Right lobe of liver (tissue), 6 donors: ENCODE measurements at places on chromosomes 4 and X.

GRCh38 chrX:16903274-16904022, 33.3 kb upstream of the RBBP7 start:
- no peak for DNase-seq
- no peaks in the 10 kb centered on the region for H3K4me1 ChIP-seq
- no peaks in the 10 kb centered on the region for H3K27me3 ChIP-seq

DNA sequence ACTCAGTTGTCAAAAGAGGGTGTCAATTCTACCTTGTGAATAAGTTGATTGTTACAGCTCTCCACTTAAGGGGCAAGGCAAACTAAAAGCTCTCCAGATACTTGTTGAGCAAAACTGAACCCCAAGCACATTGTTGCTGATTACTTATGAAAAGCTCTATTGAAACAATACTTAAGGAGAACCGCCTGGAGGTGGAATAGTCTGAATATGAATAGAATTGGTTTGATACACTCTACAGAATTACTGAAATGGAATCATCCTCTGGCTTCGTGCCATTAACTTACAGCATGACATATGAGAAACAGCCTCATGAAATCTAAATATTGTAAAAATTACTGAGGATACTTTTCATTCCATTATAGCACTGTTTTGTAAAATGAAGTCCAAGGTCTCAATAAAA, 127.0 kb upstream of the SH3RF1 start:
- no peak for DNase-seq
- no peaks in the 10 kb centered on the region for H3K36me3 ChIP-seq
- no peaks in the 10 kb centered on the region for H3K4me1 ChIP-seq
- no peak overlapping the region for H3K27ac ChIP-seq
- no peak overlapping the region for H3K4me3 ChIP-seq
- H3K27me3 ChIP-seq, result no peaks in the 10 kb centered on the region

DNA sequence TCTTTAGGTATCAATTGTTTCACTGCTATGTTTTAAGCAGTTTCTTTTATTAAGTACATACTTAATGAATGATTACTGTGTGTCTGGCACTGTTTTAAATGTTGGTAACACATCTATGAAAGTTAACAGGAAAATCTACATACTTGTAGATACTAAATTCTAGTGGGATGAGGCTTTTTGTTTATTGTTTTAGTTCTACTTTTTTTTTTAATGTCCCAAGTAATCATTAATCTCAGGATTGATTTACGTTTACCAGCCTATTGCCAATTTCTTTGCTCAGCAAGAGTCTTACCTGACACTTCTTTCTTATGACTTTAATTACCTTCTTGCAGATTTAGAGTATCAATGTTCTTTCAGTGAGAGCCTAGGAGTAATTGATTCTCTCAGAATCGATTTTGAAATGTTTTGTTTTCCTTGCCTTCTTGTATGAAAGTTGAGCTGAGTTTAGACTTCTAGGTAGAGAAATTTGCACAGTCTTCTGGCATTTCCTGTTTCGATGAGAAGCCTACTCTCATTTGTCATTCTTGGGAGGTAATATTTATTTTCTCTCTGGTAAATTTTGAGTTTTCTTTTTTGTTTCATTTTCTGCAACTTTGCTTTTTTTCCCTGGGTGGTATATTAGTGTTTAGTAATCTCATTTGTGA, 235.2 kb upstream of the ANKRD50 start:
- no peak for DNase-seq
- H3K27me3 ChIP-seq, result no peaks in the 10 kb centered on the region
- H3K27ac ChIP-seq, result no peak overlapping the region
- H3K4me1 ChIP-seq, result no peaks in the 10 kb centered on the region

DNA sequence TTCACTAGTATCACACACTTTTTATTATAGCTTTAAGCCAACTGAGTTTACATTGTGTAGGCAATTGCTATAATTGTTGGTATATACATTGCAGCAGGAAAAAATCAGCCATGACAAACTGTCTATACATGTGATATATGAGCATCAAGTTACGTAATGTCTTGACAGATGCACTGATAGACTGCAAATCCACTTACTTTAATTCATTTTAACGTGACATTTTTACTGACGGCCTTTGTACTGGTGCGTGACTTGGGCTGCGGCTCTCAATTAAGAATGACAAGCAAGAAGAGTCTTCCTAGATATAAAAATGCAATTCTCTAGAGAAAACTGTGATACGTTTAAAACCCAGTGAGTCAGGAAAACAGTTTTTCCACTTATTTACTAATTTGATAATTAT, 143.8 kb downstream of the ACTRT1 start:
- no peaks in the 10 kb centered on the region for H3K4me1 ChIP-seq
- no peak for DNase-seq
- no peaks in the 10 kb centered on the region for H3K27me3 ChIP-seq
- H3K4me3 ChIP-seq, result no peak overlapping the region
- H3K36me3 ChIP-seq, result no peaks in the 10 kb centered on the region

DNA sequence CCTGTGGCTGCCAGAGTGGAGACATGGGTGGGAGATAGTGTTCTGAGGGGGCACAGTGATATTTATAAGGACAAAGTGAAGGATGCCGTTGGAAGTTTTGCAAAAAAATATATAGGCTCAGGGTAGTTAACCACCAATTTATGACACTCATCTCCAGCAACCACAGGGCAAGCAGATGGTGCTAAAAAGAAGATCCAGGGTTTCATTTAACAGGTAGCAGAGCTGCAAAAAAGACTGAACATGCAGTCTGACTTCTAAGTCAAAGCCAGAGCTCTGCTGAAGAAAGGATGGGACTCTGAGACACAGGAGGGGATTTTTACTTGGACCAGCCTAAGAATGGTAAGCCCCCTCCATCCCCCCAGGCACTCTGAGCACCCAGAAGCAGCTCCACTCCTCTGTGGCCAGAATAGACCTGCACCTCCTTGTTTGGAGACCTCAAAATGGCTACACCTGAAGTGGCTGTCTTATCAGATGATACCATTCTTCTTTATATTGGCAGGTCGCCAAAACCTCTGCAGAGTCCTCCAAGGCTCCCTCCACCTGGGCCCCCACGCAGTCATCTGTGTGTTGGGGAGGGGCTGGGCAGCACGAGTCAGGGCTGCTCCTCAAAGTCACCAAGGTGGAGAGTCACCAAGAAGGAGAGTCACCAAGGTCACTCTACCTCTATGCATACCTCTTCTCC, 161.4 kb upstream of the FAM9B start:
- H3K4me3 ChIP-seq, result no peak overlapping the region
- DNase-seq, result no peak
- H3K27ac ChIP-seq, result no peak overlapping the region
- no peaks in the 10 kb centered on the region for H3K27me3 ChIP-seq

DNA sequence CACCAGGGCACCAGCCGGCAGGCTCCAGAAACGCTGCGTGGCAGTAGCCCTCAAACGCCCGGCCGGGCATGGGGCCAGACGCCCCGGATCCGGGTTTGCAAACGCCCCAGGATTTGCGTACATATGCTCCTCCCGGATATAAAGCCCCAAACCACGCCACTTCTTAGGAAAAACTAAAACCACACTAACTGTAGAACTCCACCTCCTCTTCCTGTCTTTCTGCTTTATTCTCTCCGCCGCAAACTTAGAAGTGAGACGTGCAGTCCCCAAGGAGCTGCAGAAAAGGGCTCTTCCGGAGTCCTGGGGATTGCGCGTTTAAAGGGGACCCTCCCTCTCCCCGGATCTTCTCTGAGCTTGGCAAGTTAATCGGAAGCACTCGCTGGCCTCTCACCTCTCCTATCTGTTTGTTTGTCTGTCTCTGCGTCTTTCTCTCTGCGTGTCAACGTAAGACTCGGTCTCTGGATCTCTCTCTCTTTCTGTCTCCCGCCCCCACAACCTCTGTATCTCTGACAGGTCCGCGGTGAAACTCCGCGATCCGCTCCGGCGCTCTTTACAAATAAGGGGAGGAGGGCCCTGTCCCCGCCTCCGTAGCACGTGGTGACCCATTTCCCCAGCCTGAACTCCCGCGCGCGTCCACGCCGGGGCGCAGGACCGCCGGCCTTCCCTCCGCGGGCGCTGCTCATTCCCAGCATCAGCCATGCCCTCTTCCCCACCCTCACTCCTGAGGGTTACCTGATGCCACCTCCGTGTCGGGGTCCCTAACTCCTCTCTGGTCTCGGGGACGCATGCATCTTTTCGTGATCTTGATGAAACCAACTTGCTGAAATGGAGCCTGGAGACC, at the start of gene SLC39A8:
Gene SLC39A8, minus strand, starts transcription at position 529 of the 841 bp plus-strand sequence. CDS start 820 bp downstream, outside the sequence.
- H3K36me3 ChIP-seq, result no peaks in the 10 kb centered on the region
- peak; percentile 95 for DNase-seq
- H3K4me3 ChIP-seq, result peak within 1 kb of the TSS; percentile 59
- H3K27me3 ChIP-seq, result no peaks in the 10 kb centered on the region

- H3K27me3 ChIP-seq, result no peaks in the 10 kb centered on the region
- no peak overlapping the region for H3K27ac ChIP-seq
- no peaks in the 10 kb centered on the region for H3K36me3 ChIP-seq
- DNase-seq, result no peak
These were observed 82.8 kb upstream of the CTSO start for GRCh38 chr4:156036496-156036895.

DNA sequence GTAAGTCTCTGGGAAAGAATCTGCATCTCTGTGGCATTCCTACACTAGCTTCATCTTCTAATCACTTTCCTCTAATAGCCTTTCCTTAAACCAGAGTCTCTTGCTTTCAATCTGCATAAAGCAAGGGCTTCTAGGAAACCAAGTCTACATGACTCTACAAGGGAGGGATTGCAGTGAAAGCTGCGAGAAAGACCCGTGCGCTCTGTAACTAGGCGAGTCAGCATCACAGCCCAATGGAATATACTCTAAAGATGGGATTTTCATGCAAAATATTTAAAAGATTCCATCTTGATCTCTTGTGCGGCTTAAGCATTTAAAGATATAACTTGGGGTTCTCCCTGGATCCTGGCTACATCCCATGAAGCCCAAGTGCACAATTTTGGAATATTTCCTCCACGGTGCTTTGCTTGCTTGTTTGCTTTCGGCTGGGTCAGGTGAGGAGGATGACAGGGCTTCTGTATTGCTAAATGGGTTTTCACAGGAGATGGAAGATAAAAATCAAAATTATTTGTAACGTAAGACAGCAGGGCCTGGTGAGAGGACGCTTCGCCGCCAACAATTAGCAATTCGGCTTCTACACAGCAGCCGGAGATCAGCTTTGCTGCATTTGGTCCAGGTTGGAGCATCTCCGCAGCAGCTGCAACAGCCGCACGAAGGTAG, 687 bp upstream of the GRIA2 start:
- H3K27me3 ChIP-seq, result peaks cover 27% of the 10 kb centered on the region
- H3K36me3 ChIP-seq, result no peaks in the 10 kb centered on the region
- H3K4me1 ChIP-seq, result no peaks in the 10 kb centered on the region
- no peak for DNase-seq
- no peak overlapping the region for H3K27ac ChIP-seq

GRCh38 chrX:8971116-8971515, 62.8 kb downstream of the FAM9B start:
- H3K4me1 ChIP-seq, result no peaks in the 10 kb centered on the region
- H3K27me3 ChIP-seq, result no peaks in the 10 kb centered on the region
